ENCODE measurements at places on chromosomes 5 and 9.
A peak's percentile ranks its signal among the peaks of the same experiment; 100 is the strongest.

- no peak for DNase-seq
Measured at GRCh38 chr5:137070521-137070920, 428.6 kb downstream of the SPOCK1 start.

DNA sequence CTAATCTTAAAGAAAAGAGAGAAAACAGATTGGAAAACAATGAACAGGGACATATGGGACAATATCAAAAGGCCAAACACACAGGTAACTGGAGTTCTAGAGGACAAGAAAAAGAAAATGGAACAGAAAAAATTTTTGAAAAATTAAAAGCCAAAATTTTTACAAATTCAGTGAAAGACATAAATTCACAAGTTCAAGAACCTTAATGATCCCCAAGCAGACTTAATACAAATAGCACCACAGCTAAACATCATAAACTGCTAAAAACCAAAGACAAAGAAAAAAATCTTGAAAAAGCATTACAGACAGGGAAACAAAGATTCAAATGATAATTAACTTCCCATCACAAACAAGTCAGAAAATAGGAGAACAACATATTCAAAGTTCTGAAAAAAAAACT, 338.5 kb upstream of the SLC30A5 start:
- no peak for DNase-seq

- no peak for DNase-seq
Measured at GRCh38 chr9:117290856-117291622, 123.8 kb downstream of the ASTN2 start.

DNA sequence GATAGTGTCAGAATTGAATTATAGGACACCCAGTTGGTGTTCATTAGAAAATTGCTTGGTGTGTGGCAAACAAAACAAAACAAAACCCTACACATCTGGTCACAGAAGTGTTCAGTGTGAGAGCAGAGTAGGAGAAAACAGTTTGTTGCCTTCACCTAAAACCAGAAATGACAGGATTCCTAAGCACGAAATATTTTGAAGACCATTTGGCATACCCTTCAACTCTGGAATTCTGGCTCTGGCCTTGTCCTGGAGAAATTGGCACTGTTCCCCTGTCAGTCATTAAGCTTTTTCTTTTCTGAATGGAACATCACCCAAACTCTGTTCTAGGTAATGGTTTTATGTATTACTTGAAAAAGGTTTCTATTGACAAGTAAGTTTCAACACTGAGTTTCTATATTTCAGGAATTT, 110.2 kb upstream of the PCA3 start:
- no peak for DNase-seq

DNA sequence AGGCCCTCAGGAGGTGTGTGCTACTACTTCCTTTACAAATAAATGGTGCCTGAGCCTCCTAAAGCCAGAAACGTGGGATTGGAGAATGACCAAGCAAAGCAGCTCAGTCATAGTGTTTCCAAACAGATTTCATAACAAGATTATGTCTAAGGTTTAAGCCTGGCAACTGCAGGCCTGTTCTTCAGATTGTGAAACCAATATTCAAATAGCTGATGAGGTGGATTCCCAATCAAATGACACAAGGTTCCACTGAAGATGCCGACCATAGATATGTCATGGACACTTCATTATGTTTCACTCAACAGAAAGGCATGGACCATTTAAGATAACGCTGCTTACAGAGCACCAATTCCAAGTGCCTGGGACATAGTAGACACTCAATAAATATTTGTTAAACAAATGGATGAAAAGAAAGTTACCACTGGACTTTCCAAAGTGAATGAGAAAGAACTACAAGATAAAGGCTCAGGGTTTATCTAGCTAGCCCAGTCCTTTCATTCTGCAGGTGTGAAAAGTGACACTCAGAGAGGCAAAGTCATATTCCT, 189.5 kb downstream of the ACTL7B start:
- DNase-seq = no peak

GRCh38 chr5:147697380-147697779, 85.1 kb downstream of the JAKMIP2 start:
- DNase-seq = no peak

- no peak for DNase-seq
Measured at GRCh38 chr5:108303086-108303485, 78.8 kb downstream of the FBXL17 start.

- no peak for DNase-seq
Measured at GRCh38 chr5:159700016-159700415, 216.3 kb upstream of the ADRA1B start.

DNA sequence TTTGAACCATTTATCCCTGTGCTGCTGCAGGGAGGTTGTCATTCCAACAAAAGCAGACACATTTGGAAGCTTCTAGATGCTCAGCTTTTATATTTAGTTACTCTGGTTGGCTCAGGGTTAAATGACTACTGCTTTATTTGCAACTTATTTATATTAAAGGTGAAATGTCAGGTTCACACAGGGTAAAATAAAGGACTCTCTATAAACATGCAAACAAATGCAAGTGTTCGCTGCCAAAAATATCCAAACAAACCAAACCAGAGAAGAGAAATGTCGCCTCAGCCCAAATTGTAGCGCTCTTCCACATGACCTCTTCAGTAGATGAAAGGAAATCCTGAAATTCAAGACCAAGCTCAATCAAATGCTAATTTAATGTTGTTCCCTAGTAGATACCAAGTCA, 57.0 kb upstream of the LIFR start:
- no peak for DNase-seq

GRCh38 chr5:95812074-95812471, 10.5 kb downstream of the GLRX start:
- no peak for DNase-seq

DNA sequence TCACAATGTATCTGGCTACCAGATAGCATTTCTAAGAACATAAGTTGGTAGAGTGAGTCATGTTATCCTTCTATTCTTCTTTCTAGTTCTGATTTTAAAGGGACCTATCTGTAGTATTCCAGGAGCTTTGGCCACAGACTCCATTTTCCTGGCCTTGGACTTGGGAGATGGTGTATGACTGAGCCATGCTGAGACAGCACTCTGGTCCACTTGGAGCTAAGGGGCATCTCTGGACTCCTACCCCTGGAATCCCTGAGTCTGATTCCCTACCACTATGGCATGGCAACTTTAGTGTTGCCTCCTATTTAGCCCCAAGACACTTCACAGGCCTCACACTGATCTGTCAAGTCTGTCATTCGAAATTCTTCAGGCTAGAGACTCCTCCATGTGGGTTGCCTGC, 58.8 kb downstream of the BAAT start:
- no peak for DNase-seq

DNA sequence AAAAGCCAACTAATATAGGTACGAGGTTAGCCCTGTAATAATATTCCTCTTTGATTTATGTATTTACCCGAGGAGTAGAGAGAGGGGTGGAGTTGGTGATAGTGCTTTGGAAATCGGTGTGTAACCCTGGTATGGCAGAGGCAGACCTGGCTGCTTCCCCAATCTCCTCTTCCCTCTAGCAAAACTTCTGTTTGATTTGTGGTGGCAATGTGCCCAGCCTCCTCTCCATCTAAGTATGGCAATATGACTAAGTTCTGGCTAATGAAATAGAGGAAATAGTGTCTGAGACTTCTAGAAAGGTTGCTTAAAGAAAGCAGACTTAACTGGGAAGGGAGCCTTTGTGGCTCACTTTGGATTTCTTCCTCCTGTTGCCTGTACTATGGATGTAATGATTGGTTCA, 491.1 kb downstream of the ENC1 start:
- no peak for DNase-seq

- DNase-seq = no peak
Measured at GRCh38 chr5:178077751-178078150, 35.6 kb upstream of the N4BP3 start.

DNA sequence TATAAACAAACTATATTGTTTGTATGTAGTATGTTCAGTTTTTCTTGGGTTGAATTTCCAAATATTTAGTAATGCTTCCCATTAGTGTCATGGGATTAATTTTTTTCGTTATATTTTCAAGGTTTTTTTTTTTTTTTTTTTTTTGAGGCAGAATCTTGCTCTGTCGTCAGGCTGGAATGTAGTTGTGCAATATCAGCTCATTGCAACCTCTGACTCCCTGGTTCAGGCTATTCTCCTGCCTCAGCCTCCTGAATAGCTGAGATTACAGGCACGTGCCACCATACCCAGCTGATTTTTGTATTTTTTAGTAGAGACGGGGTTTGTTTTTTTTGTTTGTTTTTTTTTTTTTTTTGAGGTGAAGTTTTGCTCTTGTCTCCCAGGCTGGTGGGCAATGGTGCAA, 10.6 kb downstream of the DDX46 start:
- DNase-seq = no peak

- DNase-seq = no peak
Measured at GRCh38 chr5:145697251-145697990, 137.7 kb downstream of the PRELID2 start.

DNA sequence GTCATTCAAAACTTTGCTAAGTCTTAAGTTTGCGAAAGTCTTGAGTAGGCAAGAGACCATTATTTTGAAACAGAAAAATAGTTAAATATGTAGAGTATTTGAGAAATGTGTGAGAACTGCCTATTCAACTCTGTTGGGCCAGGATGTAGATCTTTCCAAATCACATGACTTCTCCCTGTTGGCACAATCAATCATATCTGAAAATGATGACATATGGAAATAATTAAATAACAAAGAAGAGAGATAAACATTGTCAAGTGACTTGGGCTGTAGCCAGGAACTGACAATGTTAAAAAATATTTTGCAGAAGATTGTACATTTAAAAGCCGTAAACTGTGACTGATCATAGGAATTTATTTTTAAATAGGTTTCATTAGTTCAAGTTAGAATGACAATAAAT, 104.6 kb upstream of the IL6ST start:
- DNase-seq = no peak

- DNase-seq = no peak
Measured at GRCh38 chr5:111901296-111901695, 144.3 kb upstream of the NREP start.

- DNase-seq = no peak
Measured at GRCh38 chr9:114777821-114778609, 27.8 kb downstream of the TNFSF15 start.

- DNase-seq = no peak
Measured at GRCh38 chr9:98430535-98431292, 175.3 kb upstream of the TBC1D2 start.

- DNase-seq = no peak
Measured at GRCh38 chr5:66503203-66503789, 92.9 kb upstream of the MAST4 start.

DNA sequence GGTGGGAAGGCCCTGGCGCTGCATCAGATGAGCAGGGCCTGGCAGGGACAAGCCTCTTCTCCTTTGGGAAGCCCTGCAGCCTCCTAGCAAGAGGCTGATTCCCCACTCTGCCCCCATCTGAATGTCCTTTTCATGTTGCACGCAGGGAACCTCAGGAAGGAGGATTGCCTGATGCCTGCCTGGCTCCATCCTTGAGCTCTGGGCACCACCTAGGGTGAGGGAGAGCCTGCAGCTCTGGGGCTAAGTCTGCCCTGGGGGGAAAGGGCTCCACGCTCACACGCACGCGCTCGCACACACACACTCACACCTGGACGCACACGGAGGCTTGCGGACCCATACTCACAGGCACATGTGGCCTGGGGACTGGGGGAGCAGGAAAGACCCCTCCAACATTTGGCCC, 86.6 kb downstream of the LMX1B start:
- peak; percentile 37 for DNase-seq

DNA sequence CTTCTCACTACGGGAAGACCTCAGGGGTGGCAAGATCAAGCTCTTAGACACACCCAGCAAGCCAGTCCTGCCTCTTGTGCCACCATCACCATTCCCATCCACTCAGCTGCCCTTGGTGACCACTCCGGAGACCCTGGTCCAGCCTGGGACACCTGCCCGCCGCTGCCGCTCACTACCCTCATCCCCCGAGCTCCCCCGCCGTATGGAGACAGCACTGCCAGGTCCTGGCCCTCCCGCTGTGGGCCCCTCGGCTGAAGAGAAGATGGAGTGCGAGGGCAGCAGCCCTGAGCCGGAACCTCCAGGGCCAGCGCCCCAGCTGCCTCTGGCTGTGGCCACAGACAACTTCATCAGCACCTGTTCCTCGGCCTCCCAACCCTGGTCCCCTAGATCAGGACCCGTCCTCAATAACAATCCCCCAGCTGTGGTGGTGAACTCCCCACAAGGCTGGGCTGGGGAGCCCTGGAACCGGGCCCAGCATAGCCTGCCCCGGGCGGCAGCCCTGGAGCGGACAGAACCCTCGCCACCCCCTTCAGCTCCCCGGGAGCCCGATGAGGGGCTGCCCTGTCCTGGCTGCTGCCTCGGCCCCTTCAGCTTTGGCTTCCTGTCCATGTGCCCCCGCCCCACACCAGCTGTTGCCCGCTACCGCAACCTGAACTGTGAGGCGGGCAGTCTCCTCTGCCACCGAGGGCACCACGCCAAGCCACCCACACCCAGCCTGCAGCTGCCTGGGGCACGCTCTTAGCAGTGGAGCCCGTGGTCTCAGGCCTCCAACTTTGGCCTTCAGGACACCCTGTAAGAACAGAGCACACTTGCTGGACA, 4.1 kb downstream of the TESK1 start:
- peak; percentile 80 for DNase-seq
